ENCODE measurements at places on chromosomes 6 and 20. TPM values are rescaled to one million over a fixed set of nuclear protein-coding genes. Genes with fewer than 3 reads are reported as not detected.

The MCHR2 gene
- 0.27 TPM for total RNA-seq

The CALHM5 gene
- 1.2 TPM for total RNA-seq

The OVOL2 gene
- 1.4 TPM for total RNA-seq

The WFDC5 gene
- not detected for total RNA-seq

The SRSF12 gene
- total RNA-seq = 7.3 TPM

The TRMT11 gene
- total RNA-seq = 20.7 TPM

The CST7 gene
- total RNA-seq = not detected

The NFS1 gene
- total RNA-seq = 48.5 TPM

The DSP gene
- 123 TPM for total RNA-seq

The MAP3K5 gene
- 3.9 TPM for total RNA-seq

The NNAT gene
- not detected for total RNA-seq

All from hepatocyte (in vitro differentiated cells).